Left ventricle myocardium superior (tissue), 1 donor: ENCODE measurements at places on chromosomes 12 and 14.
A peak's percentile ranks its signal among the peaks of the same experiment; 100 is the strongest.

DNA sequence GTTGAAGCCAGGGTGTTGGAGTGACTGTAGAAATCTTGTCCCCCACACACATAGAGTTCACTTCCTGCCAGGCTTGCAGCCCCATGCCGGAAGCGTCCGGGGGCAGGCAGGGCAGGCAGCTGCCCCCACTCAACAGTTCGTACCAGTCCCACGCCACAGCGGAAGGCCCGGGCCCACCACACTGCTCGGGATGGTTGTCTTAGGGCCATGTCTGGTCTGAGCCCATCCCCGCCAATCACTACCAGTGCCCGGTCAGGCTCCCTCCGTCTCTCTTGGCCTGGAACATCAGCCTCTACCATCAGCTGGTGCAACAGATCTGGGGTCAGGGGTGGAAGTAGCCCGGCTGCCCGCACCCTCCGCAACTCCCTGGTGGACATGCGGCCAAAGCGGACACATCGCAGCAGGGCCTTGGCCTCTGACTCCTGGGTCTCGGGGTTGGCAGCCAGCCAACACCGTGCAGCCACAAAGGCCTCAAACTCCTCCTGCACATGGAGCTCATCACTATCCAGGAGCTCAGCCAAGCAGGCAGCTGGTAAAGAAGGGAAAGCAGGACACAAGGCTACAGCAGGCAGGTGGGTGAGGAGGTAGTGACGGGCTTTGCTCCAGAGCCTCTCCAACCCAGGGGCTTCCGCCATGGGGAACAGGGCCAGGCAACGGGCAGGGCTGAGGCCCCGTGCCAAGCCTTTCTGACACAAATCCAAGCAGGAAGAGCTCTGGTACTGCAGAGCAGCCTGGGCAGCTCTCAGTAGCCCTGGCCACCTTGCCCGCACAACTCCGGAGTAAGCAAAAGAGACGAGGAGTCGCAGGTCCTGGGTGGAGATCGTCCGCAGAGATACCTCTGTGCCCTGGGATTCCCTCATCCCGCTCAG lies 5.9 kb downstream of the KLHL33 start:
- DNase-seq = peak; percentile 62

GRCh38 chr14:97978341-97978740 lies 1181.2 kb downstream of the VRK1 start:
- DNase-seq = peak; percentile 87

- DNase-seq = no peak
Observed at GRCh38 chr14:78182722-78183121, 12.5 kb downstream of the NRXN3 start.

DNA sequence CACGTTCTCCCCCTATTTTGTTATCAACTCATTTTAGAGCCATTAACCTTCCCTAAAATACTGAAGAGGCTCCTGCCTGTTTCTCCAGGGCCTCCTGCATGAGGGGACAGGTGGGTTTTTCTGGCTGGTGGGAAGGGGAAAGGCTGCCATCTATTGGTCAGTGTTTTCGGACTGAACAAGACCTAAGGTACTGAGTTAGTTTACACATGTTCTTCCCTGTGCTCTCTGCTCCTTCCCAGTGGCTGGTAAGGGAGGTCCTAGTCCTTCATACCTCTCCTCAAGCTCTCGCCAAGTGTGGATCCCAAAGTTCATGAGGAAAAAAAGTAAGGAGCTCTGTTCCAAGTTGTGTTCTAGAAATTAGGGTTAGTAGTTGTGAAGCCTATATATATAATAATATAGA lies 357.5 kb downstream of the FSCB start:
- DNase-seq = no peak

DNA sequence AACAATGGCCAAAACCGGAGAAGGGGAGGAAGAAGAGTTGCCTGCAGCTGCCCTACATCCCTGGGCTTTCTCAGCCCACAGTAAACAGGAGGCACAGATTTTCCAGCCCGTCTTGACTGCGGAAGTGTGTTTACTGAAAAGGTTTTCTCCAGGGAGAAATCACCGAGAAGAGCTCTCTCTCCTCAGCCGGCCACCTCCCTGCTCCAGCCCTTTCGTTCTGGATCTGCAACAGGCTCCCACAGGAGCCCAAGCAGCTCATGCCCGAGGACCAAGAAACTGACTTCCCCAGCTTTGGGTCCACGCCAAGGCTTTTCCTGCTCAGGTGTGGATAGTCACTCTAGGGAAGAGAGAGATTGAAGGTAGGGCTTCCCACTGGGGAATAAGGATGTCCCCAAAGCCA lies 61.7 kb downstream of the BCL11B start:
- no peak for DNase-seq

DNA sequence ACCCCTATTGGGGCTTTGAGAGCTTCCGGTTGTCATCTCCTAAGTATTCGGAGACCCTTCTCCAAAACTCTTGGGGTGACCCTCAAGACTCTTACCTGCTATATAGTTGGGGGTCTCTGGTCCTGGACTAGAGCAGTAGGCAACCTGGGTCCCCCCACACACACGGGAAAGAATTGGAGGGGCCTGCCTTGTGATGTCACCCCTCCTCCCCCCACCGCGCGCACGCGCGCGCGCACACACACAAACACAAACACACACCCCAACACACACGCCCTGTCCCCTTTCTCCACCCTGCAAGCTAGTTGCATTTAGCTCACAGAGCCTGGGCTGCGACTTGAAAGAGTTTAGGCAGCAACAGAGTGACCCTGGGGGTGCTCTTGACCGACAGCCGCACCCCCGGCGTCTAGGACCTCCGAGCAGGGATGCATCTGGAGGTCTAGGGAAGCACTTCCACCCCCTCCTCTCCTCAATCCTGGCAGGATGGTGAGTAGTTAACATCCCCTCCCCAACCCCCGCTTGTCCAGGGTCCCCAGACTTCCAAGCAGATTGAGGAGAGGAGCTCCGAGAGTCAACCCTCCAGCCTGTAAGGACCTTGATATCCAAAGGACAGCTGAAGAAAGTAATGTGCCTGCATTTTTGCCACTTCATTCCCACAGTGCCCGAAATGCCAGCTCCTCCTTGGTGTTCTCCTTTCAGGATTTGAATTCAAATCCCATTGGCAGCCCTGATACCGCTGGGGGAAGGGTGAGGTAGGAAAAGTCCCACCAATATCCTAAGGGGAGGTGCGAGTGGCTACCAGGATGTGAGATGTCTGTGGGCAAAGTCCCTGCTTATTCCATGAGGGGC lies 1.4 kb upstream of the DNAJC14 start:
- peak; percentile 84 for DNase-seq

DNA sequence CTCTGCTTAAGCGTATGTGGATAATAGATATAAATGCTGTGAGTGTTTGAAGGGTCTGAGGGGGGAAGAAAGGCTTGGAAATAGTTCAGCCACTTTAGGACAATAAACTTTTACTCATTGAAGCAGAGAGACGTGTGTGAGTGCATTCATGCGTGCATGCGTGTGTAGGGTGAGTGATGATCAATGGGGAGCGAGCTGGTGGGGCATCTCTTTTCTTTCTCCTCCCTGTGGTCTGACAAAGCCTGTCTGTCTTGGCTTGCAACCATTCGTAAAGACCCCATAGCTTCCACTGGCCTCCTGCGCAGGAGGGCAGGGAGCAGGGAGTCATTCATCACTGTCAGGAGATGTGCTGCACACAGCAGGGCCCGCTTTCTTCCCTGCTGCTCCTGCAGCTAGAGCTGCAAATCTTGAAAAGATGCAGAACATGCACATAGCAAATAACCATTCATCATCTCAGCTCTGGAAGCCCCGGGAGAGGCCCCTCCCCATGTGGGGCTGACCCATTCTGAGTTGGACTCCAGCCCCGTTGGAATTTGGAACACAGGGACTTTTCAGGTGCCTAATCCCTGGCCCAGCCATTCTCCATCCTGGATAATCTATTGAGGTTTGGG lies 223.2 kb downstream of the PPM1H start:
- DNase-seq = no peak

GRCh38 chr12:89273525-89273924 lies 78.8 kb downstream of the DUSP6 start:
- no peak for DNase-seq

DNA sequence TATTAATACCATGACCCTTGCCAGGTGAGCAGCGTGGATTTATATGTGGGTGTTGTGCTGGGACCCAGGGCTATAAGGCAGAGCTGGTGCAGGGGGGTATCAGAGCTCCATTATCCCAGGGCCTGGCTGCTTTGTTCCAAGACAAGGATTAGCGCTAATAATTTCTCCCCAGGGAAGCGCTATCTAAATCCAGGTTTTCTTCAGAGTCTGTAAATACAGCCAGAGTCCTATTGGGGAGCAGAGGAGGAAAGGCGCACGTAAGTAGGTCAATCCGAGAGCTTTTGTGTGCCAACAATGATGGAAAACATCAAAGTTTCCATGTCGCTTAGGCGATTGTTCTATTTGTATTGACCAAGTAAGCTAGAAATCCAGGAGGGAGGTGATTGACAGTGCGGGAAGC lies 1009.7 kb downstream of the VRK1 start:
- no peak for DNase-seq

- DNase-seq = no peak
Observed at GRCh38 chr12:131142891-131143657, 189.4 kb downstream of the ADGRD1 start.

DNA sequence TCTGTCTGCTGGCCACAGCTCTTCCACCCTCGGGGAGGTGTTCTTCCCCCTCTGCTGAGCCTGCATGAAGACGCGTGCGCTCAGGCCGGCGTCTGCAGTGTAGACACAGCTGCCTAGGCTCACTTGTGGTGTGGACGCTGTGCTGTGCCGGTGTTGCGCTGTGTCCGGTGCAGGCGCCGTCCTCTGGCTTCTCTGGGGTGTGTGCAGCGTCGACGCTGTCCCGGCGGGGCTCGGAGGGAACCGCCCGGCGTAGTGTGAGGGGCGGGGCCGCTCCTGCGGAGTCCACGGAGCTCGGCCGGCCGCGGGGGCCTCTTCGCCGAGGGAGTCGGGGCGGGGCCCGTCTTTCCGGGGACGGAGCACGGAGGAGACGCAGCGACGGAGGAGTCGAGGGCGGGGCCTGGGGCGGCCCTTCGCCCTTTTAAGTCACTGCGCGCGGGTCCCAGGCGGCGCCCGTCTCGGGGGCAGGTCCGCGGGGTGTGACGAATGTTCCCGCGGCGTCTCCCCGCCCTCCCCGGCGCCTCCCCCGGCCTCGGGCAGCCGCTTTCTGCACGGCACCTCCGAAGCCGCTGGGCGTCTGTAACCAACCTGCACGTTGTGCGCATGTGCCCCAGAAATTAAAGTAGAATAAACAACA lies 45.2 kb downstream of the NOC4L start:
- peak; percentile 96 for DNase-seq

GRCh38 chr14:70013271-70013873 lies 134.2 kb downstream of the SMOC1 start:
- no peak for DNase-seq
